ENCODE measurements at places on chromosomes 4 and X. TPM values are rescaled to one million over a fixed set of nuclear protein-coding genes. Genes with fewer than 3 reads are reported as not detected.

DNA sequence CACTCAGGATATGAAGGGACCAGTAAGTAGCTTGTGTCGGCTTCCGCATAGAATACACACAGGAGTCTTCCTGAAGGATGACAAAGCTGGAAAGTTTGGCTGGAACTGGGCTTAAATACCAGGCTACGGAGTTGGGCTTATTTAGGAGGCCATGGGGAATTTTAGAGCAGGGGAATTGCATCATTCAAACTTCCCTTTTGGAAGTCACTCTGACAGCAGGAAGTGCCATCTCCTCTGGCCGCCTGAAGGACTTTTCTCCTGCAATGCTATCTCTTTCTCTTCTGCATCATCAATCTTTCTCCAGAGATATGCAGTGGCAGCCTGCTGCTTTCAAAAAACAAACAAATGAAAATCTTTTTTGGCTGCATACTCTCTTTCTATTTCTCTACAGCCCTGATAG, 48.4 kb upstream of the PAK3 start:
- no peak for DNase-seq

Gene DDX53
- not detected for total RNA-seq

GRCh38 chrX:40434947-40435346, 145.8 kb upstream of the ATP6AP2 start:
- no peak for DNase-seq

GRCh38 chr4:158826882-158827281, 58.1 kb downstream of the FNIP2 start:
- no peak for DNase-seq

GRCh38 chrX:96244955-96245354, 439.7 kb upstream of the DIAPH2 start:
- DNase-seq: no peak

DNA sequence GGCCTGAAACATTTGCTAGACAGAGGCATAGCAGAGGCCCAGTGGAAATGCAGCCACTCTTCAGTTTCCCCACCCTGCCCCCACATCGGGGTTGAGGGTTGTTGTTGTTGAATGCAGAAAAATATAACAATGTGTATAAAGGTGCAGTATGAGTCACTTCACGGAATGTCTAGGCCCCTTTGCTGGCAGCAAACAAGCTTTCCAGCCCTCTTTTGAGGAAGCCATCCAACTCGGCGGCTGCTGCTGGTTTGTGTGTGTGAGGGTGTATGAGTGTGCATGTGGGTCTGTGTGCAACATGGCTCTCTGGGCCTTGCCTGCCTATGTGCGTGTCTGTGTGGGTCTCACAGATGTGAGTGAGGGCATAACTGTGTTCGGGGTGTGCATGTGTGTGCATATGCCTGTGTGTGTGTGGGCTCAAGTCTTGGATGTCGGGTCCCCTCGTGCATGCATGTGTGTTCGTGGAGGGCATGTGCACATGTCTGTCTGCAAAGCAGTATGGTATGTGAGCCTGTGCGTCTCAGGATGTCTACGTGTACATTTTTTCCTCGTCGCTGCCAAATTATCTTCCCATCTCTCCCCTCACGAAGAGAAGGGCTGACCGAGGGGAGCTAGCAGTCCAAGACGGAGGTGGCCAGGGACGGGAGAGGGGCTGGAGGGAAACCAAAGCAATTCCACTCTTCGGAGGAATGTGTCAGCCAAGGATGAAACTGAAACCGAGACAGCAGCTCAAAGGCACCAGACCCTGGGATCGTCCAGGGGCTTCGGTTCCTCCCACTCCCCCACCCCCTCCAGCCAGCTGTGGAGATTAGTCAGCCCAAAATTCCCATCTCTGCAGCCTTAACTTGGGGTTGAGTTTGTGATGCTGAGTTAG, 8.4 kb upstream of the ELF4 start:
- no peak for DNase-seq

DNA sequence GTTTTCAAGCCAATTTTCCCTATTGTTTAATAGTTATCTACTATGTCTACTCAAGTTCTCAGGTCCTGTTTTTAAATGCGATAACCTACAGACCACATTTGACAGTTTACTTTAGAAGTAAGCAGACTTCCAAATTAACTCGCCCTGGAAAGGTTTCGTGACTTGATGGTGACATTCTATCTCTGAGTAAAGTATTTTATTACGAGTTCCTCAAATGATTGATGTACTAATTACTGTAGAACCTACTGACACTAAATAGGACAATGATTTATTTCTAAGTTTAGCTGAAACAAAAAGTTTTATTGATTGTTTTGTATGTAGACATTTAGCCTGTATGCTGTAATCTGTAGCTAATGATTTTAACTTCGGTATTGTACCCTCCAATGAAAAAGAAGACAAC, 1.9 kb upstream of the PPBP start:
- no peak for DNase-seq

DNA sequence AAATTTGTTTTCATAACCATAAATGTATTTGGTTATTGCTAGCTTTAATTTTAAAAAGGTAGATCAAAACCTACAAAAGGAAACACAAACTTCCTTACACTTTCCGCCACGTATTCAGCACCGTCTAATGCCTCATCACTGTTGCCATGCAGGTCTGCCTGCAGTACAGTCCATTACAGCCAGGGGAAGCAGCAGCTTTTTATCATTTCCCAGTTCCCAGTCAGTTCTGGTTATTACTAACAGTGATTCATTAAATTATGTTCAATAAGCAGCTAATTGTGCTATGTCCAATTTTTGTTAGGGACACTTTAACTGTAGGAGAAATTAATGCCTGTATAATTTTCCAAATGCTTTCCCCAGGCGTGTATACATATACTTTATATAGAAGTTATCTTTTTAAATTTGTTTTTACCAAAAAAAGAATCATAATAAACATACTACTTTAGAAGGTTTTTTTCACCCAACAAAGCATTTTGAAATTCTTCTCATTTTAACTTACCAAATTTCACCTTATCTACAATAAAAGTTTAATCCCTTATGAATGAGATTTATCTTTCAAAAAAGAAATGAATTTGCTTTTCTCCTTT, 93.3 kb downstream of the ANXA3 start:
- DNase-seq: peak; percentile 77

Gene MAGIX
- total RNA-seq: 2.7 TPM

DNA sequence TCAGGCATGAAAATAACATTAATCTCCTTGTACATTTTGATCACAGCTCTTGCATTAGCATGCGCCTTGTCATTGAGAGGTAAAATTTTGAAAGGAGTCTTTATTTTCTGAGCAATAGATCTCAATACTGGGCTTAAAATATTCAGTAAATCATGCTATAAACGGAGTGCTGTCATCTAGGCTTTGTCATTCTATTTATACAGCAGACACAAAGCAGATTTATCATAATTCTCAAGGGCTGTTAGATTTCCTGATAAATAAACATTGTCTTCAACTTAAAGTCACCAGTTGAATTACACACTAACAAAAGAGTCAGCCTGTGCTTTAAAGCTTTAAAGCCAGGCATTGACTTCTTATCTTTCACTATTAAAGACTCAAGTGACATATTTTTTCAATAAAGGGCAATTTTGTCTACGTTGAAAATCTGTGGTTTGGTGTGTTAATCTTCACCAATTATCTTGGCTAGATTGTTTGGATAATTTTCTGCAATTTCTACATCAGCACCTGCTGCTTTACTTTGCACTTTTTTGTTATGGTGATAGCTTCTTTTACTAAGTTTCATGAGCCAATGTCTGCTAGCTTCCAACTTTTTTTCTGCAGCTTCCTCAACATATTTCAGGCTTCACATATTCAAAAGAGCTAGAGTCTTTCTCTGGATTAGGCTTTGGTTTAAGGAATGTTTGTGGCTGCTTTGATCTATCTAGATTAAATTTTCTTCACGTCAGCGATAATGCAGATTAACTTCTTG, 27.9 kb upstream of the UGT2B4 start:
- no peak for DNase-seq

DNA sequence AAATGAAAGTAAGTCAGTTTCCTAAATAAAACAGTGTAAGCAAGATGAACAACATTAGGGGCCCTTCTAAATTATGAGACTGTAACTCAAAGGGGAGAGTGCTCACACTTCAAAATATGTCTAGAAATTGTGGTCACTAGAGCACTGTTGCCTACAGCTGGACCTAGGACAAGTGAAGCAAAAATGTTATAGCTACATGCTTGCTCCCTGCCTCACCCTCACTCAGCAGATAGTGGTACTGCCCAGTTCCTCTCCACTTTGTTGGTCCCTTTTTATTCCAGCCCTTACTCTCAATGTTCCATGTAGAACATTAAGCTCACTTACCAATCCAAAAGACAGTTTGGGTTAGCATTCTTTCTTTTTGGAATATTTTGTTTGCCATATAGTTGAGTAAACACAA, 147.3 kb downstream of the GRIA3 start:
- no peak for DNase-seq

DNA sequence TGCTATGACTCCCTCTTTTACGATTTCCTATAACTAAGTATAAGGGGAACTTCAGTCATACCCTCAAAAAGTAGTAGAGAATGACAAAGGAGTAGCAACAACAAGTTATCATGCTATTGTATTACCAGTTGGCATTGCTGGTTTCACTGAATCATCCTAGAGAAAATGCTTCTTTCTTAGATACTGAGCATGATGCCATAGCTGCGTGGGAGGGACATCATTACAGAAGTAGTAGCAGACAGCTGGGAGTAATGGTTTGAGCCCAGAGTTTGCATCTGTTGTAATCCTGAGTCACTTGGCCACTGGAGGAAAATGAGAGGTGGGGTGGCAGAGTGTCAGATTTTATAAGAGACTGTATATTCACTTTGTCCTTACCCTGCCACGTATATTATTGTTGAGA, 38.6 kb downstream of the MTMR1 start:
- no peak for DNase-seq

GRCh38 chr4:12697970-12698369, 786.2 kb downstream of the RAB28 start:
- no peak for DNase-seq

GRCh38 chrX:40474205-40474626, 106.6 kb upstream of the ATP6AP2 start:
- no peak for DNase-seq

Gene DKC1
- total RNA-seq: 25.2 TPM

Gene JAKMIP1
- total RNA-seq: 0.21 TPM

DNA sequence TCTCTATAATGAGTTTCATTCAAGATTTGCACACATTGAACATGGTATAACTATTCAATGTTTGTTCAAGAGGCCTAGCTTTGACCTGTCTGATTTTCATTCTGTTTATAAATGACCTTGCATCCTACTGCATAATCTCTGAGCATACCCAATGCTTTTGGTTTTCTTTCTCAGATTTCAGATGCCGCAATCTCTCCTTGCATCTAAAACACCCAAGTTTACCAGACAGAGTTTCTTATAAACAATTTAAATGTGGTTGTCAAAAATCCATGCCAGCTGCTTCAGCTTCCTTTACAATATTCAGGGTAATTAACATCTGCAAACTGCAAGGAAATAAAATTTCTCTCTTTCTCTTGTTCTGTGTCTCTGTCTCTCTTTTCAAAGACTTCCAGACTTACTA, 123.0 kb upstream of the PCDH18 start:
- DNase-seq: no peak

GRCh38 chrX:41946235-41946634, 22.9 kb upstream of the CASK start:
- no peak for DNase-seq

GRCh38 chr4:187364851-187365250, 630.7 kb upstream of the ZFP42 start:
- DNase-seq: no peak

Gene OCRL
- 23.6 TPM for total RNA-seq

- peak; percentile 64 for DNase-seq
Observed at GRCh38 chrX:139691493-139691842, 16.5 kb downstream of the MCF2 start.

GRCh38 chrX:276581-277201, 4.5 kb upstream of the PLCXD1 start:
- peak; percentile 83 for DNase-seq
